ENCODE measurements at places on chromosomes 6 and 20.
A peak's percentile ranks its signal among the peaks of the same experiment; 100 is the strongest.

- DNase-seq: no peak
Observed at GRCh38 chr6:78835817-78836216, 31.5 kb upstream of the IRAK1BP1 start.

GRCh38 chr6:160128125-160128683 lies 6.6 kb downstream of the SLC22A1 start:
- DNase-seq: no peak

DNA sequence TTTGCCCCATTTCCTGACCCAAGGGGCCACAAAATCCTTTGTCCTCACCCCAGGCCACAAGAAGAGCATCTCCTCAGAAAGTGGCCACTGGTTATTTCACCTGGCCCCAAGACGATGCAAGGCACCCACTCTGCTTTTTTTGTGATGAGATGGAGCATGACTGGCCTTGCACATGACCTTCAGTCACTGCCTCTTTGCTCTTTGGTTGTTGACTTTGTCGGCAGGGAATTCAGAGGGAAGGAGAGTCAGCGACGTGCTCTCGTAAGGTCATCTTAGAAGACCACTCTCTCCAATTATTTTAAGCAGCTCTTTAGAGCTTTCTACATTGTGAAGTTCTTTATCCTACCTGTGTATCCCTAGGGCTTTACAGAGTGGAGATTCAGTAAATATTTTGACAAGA lies 306.7 kb downstream of the PLCB1 start:
- no peak for DNase-seq

GRCh38 chr6:81900616-81901015 lies 148.1 kb upstream of the TENT5A start:
- no peak for DNase-seq

GRCh38 chr20:59628171-59628570 lies 23.8 kb downstream of the PHACTR3 start:
- DNase-seq: peak; percentile 77

- peak; percentile 24 for DNase-seq
Observed at GRCh38 chr20:34363465-34364222, 571 bp downstream of the ITCH start.

DNA sequence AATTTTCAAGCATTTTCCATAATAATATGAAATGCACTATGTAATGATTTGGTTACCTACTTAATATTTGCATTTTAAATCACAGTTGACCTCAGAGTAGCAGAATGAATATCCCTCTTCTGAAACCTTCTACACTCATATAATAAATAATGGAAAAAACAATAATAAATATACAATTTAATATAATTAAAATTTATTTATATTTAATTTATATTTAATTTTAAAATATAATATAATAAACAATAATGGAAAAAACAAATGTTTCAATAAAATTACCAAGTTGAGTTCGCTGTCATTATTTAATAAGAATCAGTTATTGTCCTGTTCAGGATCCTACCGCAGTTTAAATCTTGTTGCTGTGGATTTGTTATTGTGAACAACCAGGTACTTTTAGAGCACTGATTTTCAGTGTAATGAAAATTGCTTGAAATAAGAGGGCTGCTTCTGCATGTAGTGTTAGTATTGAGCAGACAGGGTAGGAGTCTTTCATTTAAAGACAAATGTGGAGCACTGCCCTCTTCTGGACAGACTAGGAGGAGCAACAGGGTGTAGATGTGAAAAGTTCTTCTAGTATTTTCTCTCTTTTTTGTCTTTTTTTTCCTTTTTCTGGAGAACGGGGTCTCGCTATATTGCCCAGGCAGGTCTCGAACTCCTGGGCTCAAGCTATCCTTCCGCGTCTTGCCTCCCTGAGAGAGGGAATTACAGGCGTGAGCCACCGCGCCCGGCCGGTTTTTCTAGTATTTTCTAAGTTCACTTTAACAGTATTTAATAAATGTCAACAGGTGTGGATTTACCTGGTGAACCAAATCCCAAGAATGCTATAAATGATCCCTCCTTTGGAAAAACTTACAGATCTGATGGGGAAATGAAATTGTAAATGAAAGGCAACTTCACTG lies 13.6 kb downstream of the TRAPPC3L start:
- DNase-seq: no peak
